ENCODE measurements at places on chromosomes 4 and X.

GRCh38 chr4:95256108-95256835 lies 292.5 kb downstream of the UNC5C start:
- DNase-seq = no peak

- DNase-seq = no peak
These were observed 235.1 kb downstream of the NR3C2 start for GRCh38 chr4:148207068-148207467.

DNA sequence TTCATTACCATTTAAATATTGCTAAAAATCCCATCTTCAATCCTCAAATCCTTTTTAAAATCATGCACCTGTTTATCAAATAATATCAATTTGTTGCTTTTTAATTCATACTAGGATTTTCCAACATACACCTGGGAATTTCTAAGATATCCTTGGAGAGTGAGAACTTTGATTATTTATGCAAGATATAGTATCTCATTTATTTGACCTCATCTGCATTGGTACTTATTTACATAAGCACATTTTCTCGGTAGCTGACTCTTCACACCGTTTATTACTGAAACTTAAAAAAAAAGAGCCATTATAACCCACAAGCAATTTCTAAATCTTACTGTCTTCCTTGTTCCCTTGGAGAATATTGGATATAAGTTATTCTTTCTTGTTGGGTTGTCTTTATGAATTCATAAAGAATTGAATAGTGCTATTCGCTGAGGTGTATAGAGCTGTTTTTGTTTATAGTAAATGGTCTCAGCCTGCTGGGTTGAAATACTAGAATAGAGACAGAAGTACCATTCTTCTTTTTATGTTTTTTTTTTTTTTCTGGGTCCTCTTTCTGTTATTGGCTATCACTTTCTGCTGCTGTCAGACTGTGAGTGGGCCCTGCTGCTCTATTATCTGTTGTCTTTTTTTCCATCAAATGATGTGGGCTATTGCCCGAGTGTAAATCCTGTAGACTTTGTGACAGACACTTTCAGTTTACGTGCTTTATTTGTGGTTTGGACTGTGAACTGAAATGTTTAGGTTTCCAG lies 2.9 kb downstream of the UGT8 start:
- no peak for DNase-seq

GRCh38 chr4:112029771-112030171 lies 115.5 kb upstream of the FAM241A start:
- DNase-seq = no peak

GRCh38 chr4:152673489-152673888 lies 6.3 kb downstream of the TMEM154 start:
- DNase-seq = no peak

DNA sequence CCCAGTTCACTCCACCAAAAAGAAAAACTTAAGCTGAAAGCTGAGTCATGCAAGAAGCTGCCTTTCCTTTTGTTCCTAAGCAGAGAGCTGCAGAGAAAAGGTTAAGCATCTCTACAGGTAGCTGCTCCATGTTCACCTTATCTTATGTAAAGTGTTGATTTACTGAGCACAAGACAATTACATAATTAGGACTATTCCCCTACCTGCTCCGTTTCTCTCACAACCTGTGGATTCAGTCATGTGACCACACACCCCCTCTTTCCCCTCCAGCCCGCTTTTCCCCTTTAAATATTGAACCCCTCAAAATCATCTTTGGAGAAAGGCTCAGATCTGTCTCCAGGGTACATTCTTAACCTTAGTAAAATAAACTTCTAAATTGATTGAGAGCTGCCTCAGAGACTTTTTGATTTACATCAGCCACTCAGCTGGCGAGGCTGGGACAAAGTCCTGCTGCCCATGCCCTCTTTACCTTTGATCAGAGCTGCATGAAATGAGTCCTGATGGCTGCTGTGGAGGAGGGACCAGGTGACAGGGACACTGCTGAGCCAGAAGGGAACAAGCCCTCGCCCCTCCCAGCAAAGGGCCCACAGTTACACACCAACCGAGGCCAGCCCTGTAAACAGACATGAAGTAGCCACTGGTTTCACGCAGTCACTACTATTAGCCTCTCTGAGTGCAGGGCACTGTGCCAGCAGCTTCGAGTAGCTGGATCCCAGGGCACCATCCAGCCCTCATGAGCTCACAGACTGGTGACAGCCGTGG lies 53.9 kb upstream of the C4orf50 start:
- DNase-seq = no peak

DNA sequence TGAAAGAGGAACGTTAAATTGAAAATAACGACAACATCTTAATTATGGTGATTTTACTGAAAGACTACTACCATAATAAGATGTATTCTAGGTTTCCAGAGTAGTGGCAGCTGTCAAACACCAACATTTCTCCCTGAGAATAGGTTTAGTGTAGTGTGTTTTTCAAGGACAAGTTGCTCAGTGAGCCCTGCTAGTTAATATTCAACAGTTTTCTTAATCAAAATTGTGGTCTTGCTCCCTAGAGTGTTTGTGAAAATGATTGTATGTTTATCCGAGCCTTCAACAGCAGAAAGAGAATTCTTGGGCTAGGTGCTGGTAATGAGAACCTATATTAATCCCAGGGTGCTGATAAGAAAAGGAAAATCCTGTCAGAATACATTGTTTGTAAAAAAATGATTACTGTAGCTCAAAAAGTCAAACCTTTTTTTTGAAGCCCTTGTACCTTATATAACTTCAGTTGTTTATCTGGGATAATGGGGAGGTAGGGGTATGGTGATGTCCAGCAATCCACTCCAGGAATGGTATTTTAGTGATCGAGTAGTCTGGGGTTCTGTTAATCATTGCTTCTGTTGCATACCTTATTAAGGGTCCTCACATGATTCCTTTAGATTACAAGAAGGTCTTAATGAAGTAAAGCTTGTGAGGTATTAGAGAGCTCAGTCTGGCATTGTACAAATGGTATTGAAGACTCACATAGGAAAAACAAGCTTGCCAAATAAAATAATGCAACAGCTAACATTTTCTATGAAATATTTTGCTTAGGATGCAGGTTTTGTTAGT lies 110.7 kb downstream of the CCSER1 start:
- DNase-seq = no peak

GRCh38 chr4:24659241-24659961 lies 75.0 kb upstream of the DHX15 start:
- no peak for DNase-seq

DNA sequence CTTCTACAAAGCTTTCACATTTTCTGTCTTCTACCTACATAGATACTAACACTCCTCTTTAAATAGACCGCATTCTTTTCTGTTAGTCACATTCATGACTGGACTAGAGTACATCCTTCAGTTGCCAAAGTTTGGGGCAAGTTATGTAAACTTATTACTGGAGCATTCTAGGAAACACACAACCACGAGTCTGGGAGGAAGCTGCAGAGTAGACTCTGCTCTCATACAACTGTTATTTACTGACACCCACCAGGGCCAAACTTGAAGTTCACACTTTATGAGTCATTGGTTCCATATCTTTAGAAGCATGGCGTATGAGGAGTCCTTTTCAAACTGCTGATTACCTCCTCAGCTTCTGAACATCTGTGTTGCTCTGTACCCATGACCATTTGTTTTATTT lies 87.0 kb downstream of the RNF150 start:
- no peak for DNase-seq

- DNase-seq = no peak
These were observed 59.9 kb downstream of the CXCL13 start for GRCh38 chr4:77665381-77666069.

DNA sequence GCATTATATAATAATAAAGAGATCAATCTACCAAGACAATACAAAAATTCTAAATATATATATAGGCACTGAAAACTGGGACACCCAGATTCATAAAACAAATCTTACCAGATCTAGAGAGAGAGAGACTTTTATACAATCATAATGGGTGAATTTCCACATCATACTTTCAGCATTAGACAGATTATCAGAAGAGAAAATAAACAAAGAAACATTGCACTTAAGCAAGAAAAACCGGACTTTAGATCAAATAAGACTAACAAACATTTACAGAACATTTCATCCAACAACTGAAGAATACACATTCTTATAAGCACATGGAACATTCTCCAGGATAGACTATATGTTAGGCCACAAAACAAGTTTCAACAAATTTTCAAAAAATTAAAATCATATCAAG lies 245.1 kb downstream of the INPP4B start:
- DNase-seq = no peak

GRCh38 chr4:48799157-48799556 lies 19.1 kb upstream of the FRYL start:
- peak; percentile 22 for DNase-seq

DNA sequence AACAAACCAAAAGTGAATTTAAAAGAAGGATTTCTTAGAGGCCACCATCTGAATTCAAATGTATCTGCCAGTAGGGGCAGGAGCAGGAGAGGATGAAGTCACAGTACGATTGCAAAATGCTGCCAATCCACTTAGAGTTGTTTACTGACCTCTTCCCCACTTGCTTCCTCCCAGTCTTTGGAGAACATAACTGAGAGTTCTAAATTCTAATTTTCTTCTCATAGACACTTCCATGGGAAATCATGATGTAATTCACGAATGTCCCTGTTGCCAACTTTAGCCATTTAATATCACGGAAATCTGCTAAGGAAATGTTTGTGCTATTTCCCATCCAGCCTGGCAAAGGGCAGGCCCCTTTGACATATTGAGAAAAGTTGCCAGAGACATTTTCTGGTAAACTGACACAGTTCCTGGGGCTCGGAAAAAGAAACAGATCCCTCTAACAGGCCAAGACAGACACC lies 33.6 kb upstream of the NOCT start:
- DNase-seq = peak; percentile 69

GRCh38 chr4:38867478-38868058 lies at the start of gene FAM114A1:
TSS of gene FAM114A1 (plus strand) at chr4:38867806. CDS start at chr4:38878079, 10,273 bp downstream.
- DNase-seq = peak; percentile 81

GRCh38 chr4:158459085-158459820 lies 62.4 kb upstream of the RXFP1 start:
- no peak for DNase-seq

GRCh38 chrX:43805579-43805978 lies 76.7 kb downstream of the MAOB start:
- DNase-seq = no peak

- DNase-seq = no peak
These were observed 82.6 kb downstream of the CHM start for GRCh38 chrX:85964744-85965143.

DNA sequence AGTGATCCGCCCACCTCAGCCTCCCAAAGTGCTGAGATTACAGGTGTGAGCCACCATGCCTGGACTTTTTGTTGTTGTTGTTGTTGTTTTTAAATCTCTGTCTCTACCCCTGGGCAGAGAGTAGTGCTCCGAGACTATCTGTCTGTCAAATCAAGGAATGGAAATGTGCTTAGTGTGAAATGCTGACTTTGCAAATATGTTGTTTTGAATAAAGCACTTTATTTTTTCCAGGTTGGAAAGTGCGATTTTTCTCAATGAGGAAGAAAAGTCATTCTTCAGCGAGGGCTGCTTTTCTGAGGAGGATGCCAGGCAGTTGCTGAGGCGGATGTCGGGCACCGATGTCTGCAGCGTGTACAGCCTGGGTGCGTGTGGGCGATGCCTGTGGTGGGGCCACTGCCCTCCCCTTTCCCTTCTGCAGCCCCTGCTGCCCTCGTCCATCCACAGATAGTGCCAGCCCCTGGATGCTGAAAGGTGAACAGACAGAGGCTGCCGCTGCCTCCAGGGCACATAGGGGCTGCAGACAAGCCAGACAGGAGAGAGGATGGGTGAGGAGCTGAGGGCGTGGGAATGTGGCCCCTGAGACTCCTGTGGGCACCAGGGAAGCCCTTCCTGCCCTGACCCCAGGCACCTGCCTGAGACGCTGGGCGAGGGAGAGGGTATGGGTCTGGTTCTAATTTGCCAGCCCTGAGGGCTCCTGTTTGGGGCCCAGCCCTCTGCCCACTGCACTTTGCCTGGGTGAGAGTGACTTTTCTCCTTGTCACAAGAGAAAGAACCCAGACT lies 23.7 kb downstream of the SH3TC1 start:
- DNase-seq = no peak

GRCh38 chrX:45903781-45904201 lies 641.4 kb downstream of the ZNF674 start:
- DNase-seq = no peak

DNA sequence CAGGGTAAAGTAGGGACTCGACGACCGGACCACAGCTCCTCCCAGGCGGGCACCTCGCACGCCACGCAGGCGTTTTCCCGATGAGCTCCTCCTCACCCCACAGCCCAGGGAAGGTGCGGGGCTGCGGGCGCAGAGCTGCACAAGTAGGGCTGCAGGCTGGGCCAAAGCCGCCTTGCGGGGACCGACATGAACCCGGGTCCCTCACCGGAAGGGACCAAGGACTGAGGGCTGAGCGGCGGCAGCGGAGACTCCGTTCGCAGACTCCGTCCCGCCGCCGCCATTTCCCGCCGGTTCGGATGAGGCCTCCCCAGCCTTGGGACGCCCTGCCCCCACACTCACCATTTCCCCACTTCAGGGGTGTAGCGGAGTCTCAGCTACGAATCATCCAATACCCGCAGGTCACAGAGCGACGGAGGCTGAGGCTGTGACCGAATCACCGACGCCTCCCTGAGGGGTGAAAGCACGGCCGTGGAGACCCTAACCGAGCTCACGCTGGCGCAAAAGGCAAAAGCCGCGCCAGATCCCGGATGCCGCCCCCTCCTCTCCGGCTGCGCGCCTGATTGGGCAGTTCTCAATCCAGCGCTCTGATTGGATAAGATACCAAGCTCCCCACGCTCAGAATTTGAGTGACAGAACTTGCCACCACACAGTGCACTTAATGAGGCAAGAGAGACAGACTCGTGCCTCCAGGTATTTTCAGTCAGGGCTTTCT lies at the start of gene ZNF732:
Gene ZNF732, minus strand, starts transcription at position 506 of the 712 bp plus-strand sequence. Its CDS starts 164 bp downstream, at position 342.
- DNase-seq = no peak

GRCh38 chrX:39627257-39627656 lies 470.5 kb downstream of the BCOR start:
- no peak for DNase-seq

GRCh38 chrX:11944501-11944900 lies 186.5 kb downstream of the MSL3 start:
- DNase-seq = peak; percentile 26

GRCh38 chr4:127525608-127526007 lies 107.1 kb upstream of the INTU start:
- DNase-seq = no peak

DNA sequence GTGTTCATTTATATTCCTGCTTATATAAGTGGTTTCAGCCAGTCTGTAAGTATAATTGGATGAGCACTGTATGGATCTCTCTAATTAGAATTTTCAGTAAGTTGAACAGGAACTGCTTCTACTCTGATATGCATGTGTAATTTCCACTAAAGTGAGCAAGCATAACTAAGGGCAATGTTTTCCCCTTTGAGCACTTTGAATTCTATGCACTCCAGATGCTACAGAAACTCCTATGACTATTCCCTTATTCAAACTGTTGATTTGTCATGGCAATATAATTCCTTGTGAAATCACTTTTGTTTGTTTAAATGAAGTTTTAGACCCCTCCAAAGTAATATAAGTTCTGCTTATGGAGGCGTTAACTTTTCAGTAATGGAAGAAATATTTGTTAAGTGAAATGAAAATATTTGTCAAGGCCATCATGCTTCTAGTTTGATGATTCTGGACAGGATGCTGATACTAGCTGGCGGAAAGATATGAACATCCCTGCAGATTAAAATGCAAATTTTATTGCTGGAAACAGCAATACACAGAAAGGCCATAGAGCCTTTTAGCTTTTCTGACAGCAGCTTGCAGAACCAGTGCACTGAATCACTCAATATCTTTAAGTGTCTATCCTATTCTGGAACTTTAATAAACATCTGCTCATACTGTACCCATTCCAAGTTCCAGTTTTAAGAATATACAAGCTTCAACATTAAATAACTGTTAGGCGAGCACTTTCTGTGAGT lies 1460.8 kb downstream of the RAPGEF2 start:
- DNase-seq = no peak

Measured in NB4 (cell line).